ENCODE measurements at places on chromosomes 16 and 17.

DNA sequence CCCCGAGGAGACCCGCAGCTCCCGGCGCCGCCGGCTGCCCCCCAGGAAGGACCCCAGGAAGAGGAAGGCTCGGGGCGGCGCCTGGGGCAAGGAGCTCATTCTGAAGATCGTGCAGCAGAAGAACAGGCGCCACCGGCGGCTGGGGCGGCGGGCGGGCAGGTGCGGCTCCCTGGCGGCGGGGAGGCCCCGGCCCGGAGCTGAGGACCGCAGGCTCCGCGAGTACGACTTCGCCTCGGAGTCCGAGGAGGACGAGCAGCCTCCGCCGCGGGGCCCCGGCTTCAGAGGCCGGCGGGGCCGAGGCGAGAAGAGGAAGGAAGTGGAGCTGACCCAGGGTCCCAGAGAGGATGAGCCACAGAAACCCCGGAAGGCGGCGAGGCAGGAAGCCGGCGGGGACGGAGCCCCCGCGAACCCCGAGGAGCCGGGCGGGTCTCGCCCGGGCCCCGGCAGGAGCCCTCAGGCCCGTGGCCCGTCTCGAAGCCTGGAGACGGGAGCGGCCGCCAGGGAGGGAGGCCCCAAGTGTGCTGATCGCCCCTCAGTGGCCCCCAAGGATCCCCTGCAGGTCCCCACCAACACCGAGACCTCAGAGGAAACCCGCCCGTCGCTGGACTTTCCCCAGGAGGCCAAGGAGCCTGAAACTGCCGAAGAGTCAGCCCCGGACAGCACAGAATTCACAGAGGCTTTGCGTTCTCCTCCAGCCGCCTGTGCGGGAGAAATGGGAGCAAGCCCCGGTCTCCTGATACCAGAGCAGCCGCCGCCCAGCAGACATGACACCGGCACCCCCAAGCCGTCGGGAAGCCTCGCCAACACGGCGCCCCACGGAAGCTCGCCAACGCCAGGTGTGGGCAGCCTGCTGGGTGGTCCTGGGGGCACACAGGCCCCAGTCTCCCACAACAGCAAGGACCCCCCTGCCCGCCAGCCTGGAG lies 22.3 kb upstream of the ZFPM1 start:
- DNase-seq, result no peak

GRCh38 chr17:1047177-1047878 lies 50.4 kb downstream of the TIMM22 start:
- DNase-seq, result no peak

DNA sequence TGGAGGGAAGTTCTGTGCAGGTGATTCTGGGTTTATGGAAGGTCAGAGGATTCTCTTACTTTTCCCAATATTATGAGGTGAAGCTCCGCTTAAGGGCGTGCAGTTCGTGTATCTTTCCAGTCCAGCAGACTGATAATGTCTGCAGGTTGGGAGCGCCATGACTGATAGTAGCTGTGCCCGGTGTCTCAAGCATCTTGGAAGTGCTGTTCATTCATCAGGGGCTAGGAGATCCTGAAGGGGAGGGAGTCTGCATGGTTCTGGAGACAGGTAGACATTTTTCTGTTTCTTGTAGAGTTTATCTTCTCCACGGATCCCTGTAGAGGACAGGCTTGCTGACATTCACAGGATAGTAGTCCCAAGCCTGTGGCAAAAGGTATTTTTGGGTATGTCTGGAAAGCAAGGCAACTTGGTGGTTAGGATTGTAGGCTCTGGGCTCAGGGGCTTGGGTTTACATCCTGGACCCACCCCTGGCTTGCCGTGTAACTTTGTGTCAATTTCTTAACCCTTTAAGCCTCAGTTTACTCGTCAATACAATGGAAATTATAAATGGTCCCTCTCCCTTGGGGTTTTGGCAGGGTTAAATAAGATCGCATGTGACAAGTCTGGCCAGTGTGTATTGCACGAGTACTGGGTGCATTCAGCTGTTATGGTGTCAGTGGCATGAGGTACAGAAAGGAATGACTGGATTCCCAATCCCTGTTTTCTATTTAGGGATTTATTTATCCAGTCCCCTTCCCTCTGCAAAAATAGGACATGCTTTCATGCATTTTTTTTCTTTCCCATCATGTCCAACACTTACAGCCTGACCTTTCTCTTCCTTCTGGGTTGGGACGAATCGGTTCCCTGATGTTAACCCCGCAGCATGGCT lies 8.2 kb downstream of the HLF start:
- no peak for DNase-seq

GRCh38 chr16:86862595-86863280 lies 284.4 kb downstream of the FOXL1 start:
- DNase-seq, result no peak

DNA sequence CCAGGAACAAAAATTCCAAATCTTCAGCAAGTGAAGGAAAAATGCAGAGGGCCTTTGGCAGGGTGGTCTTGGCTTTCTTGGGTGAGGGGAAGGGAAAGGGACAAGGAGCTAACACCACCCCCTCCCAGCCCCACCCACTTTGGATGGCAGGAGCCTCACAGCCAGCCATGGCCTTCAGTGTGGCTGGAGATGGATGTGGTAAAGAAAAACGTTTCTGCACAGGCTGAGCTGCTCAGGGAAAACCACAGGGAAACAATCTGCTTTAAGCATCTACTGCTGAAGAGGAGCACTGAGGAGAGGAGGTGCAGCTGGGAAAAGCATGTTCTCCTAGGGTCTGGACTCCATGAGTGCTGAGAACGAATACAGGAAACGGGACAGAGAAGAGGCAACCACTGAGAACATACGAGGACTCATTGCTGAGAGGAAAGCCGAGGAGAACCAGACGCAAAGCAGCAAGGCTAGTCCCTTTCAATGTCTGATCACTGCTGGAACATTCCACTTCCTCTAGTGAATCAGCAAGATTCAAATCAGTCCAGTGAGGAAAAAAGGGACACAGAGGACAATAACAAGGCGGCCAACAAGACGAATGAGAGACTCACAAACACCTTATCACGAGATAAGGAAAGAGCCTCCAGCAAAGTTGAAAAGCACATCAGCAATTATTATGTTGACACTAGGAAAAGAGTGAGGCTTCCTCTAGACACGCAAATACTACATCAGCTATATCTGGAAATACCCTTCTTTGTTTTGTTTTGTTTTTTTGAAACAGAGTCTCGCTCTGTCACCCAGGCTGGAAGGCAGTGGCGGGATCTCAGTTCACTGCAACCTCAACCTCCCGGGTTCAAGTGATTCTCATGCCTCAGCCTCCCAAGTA lies 41.7 kb downstream of the ZZEF1 start:
- DNase-seq, result no peak

GRCh38 chr16:75296606-75297005 lies 45.2 kb upstream of the BCAR1 start:
- no peak for DNase-seq

- no peak for DNase-seq
These were observed 564.5 kb downstream of the CDH8 start for GRCh38 chr16:61471737-61472136.

DNA sequence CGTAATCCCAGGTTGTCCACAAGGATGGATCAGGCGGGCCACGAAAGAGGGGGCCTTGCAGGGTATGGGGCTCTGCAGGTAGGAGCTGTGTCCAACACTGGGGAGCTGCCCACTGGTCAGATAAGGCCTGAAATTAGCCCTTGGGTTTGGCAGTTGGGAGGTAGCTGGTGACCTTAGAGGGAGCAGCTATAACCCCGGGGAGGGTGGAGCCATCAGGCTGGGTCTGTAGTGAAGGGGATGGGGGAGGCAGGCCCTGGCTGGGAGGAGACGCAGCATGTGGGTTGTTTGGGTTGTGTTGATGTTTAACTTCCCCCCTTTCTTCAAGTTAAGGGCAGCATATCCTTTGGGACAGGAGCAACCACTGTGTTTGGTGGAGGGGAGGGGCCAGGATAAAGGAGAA lies 5.9 kb downstream of the MLLT6 start:
- no peak for DNase-seq

DNA sequence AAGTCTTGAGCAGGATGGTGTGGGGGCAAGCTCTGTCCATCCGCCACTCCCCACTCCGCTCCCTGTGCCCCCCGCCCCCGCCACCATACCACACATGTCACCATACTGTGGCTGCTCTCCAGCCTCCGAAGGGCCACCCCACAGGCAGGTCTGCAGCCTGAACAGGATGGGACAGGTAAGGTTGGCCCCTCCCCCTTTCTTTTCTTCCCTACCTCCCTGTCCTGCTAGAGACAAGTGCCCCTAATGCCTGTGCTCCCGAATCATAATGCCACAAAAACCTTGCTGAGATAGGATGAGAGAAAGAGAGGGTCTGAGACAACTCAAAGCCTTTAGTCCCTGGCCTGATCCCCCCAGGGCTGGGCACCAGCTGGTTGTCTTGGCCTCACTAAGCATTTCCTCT lies 84.7 kb downstream of the SDK2 start:
- DNase-seq, result no peak

DNA sequence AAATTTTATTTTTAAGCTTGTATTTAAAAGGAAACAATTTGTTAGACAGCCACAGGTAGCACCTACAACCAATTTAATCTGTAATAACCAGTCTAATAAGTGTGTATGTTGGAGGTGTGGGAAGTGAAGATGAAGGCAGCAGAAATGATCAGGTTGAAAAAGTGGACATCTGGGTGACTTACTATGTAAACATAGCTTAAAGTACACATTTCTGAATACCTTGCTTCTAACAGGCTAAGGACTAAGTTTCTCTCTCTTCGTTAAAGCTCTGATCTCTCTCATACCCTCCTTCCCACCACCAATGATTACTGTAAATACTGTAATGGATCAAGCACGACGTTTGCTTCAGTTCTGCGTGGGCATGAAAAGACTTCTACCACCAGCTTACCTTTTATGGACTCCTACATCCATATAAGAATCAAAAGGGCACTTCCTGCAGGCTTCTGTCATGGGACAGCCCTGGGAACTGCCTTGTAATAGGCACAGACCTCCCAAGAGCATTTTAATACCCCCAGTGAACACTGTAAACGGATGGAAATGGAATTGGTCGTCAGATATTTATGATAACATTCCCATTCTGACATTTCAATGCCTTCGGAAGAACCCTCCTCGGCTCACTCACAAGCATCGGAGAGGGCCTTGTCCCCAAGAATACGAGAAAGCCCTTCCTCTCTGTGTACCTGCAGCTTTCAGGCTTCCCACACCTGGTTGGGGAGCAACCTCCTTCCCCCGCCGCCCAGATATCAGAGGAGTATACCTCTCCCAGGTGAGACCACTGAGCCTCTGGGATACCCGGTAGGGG lies 700 bp downstream of the CCDC43 start:
- no peak for DNase-seq

- DNase-seq, result no peak
These were observed 24.2 kb upstream of the HNF1B start for GRCh38 chr17:37769050-37769449.

GRCh38 chr16:25395528-25395927 lies 137.9 kb upstream of the ZKSCAN2 start:
- no peak for DNase-seq

DNA sequence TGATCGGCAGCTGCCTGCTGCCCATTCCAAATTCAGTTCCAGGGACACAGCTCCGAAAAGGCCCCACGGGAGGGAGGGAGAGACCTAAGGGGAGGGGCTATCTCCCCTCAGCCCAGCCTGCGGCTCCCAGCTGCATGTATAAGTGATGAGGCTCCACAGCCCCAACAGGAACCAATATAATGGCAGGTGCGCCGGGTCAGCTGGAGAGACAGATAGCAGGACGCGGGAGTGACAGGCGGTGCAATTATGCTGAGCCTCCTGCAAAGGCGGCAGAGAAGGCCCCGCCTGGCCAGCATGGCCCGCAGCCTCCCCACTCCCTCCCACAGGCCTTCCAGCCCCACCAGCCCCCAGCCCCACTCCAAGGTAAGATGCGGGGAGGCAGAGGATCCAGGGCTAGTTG lies 8.1 kb upstream of the C1QL1 start:
- DNase-seq, result no peak

GRCh38 chr16:47634727-47635126 lies 173.6 kb downstream of the PHKB start:
- no peak for DNase-seq

- peak; percentile 61 for DNase-seq
These were observed 6.1 kb downstream of the DNAI2 start for GRCh38 chr17:74280093-74280513.

DNA sequence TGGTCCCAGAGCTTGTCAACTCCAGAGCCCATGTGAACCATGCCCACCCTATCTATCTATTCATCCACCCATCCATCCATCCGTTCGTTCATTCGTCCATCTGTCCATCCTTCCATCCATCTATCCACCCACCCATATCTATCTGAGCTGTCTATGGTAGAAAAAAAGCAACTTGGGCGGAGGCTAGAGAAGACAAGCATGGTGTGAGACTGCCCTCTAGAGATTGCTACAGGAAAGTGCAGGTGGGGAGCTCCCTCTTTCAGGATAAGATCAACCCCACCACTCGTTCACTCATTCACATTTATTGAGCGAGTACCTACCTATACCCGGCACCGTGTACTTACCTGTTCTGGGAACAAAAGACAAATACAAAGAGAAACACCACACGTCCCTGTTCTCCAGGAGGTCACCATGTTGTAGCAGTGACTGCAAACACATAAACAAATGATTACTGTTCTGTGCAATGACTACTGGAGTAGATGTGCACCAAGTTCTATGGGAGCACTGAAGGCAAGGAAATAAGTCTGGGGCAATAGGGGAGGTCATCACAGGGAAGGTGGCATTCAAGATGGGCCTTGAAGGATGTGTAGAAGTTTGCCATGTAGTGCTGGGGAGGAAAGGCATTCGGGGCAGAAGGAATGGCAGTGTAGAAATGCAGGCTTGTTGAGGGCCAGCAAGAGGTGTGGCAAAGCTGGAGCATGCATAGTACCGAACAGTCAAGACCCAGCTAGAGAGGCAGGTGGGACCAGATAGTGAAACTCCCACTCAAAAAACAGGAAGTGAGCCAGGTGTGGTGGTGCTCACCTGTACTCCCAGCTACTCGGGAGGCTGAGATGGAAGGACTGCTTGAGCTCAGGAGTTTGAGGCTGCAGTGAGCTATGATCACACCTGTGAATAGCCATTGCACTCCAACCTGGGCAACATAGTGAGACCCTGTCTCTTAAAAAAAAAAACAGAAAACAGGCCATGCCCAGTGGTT lies 13.4 kb upstream of the ATP5MC1 start:
- peak; percentile 26 for DNase-seq

DNA sequence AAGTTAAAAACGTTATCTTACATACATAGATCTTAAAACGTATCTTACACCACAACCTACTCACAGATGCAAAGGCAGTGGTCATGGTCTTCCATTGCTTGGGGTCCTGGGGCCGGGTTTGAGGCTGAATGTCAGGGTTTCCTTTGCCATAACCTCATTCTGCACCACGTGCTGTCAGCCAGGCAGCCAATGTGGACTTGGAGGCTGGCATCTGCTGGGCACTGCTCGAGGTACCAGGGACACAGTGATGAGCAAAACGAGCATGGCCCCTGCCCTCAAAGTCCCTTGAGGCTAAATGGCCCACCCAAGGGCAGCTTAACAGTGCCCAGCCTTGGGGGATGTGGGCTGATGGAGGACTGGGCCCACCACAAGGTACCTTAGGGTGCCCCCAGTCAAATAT lies 35.8 kb upstream of the RGS9 start:
- DNase-seq, result no peak

Data from T-helper 22 cell (primary cell).